ENCODE measurements at places on chromosomes 4 and X.
A peak's percentile ranks its signal among the peaks of the same experiment; 100 is the strongest.

DNA sequence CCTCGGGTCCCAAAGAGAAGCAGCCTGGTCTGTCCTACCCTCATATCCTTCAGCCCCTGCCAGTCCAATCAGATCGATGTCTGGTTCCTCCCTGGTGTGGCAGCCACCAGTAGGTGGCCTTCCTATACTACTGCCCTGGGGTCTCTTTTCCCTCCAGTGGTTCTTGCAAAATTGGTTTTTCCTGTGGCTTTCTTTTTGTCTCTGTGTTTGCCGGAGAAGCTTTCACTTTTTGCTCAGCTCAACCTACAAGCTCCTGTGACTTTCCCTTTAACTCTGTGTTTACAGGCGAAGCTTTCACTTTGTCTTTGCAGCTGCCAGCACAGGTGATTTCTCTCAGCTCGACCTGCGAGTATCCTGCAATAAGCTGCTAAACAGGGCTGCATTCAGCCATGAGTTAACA lies 46.8 kb downstream of the UGT2A3 start:
- DNase-seq: no peak

- DNase-seq: no peak
Measured at GRCh38 chr4:147714575-147715401, 17.1 kb upstream of the ARHGAP10 start.

- no peak for DNase-seq
Measured at GRCh38 chrX:84161641-84162040, 26.4 kb downstream of the RPS6KA6 start.

- DNase-seq: no peak
Measured at GRCh38 chr4:113060853-113061252, 11.4 kb downstream of the ANK2 start.

- no peak for DNase-seq
Measured at GRCh38 chr4:69843932-69844331, 16.0 kb downstream of the SULT1E1 start.

DNA sequence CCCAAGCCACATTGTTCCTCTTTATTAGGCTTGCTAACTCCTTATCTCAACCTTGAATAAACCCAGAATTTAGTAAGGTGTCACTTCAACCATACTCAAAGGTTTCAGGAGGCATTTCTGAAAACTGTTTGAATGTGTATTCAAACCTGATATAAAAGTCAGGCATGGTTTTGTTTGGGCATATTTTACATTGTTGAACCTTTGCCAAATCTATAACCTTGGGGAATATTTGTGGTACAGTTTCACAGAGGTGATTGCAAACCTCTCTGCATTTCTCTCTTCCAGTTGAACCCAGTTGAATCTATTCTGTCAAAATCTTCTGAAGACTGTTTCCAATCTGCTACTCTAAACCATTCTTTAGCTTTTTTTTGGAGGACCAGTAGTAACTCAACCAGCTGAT lies 409.0 kb downstream of the TECRL start:
- DNase-seq: no peak

DNA sequence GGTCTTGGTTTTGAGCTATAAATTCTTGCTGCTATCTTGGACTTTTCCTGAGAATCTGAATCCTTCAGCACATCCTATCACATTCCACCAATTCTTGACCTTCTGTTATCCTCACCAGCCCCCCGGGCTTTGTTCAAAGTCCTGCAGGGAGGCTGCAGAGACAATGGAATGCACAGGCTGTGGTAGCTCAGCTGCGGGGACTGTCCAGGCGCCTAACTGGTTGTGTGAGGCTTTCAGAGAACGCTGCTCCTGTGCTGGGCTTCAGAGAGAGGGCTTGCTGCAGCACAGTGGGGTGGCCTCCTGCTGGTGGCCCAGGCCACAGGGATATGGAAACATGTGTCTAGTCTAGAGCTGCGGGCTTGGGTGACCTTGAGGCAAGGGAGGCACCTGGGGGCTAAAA lies 196.3 kb upstream of the GATB start:
- DNase-seq: no peak

DNA sequence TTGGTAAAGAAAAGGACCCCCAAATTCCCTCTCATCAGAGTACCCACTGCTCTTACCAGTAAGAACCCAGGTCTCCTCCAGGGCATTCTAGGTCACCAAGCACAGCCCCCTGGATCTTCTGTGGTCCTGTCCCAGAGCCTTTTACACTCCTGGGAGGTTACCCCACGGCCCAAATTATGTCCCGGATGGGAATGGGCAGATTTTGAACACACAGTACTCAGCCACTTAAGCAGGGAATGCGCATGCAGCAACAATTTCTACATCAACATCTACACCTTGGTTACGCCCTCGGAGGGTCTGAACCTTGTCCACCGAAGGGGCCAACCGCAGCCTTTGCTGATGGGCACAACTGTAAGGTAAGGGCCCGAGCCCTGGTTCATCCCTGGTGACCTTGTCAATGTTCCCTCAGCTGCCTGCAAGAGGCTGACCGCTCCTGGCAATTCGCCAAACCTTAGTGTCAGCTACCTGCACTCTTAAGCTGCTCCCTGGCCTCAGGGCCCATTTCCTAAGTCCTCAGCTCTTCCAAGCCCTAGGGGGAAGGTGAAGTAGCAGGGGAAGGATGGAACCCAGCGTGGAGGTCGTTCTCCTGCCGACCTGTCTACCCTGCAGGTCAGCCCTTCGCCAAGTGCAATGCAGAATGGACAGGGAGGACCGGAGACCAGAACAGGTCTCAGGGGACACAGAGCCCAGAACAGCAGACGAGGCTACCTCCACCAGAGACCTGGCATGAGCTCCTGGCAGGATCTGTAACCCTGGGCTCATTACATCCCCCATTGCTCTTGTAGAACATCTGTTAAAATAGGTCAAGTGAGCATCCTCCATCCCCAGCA lies 5.9 kb downstream of the TIMP1 start:
- DNase-seq: no peak

GRCh38 chr4:96742332-96743014 lies 902.6 kb downstream of the PDHA2 start:
- no peak for DNase-seq

- no peak for DNase-seq
Measured at GRCh38 chrX:1249101-1249887, 19.3 kb upstream of the CSF2RA start.

- no peak for DNase-seq
Measured at GRCh38 chr4:42341518-42342026, 55.7 kb upstream of the SHISA3 start.

DNA sequence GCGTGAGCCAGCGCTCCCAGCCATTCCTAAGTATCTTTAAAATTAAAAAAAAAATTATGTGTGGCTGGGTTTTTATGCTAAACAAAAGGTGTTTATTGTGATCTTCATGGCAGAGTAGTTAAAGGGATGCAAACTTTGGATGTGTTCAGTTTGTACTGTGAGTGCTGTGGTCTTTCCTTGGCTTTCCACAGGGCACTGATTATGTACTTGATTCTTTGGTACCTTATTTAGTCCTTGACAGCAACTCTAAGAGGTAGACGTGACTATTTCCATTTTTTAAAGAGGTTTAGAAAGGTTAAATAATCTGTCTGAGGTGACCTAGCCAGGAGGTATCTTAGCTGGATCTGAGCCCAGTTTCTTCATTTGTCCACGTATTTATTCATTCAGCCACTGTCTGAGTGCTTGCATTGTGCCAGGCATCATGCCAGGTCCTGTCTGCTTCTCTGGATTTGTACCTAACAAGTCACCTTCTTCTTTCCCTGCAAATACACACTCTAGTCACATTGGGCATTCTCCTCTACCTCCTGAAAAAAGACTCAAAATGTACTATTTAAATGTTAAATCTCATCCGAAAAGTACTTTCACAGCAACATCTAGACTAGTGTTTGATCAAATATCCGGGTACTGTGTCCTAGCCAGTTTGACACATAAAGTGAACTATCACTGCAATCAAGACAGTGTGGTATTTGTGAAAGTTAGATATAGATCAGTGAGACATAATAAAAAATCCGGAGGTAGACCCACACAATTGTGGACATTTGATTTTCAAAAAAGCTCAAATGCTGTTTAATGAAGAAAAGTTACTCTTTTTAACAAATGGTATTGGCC lies 31.5 kb downstream of the WWC2 start:
- peak; percentile 87 for DNase-seq

DNA sequence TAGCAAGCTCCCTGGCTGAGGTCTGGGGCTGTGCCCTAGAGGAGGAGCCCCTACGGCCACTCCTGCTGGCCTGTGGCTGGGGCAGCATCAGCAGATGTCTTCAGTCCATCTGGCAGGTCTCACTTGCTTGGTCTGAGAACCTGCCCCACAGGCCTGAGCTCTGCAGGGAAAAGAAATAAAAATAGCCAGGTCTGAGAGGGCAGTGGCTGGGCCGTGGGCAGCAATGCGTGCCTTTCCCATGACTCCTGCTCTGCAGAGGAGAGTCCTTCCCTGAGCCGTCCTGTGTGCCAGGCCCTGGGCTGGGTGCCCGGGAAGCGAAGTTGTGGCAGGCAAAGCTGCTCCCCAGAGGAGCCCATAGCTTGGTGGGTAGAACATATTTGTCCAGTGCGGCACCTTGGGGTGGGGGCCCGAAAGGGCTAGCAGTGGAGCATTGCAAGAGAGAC lies 11.3 kb upstream of the KIAA0232 start:
- no peak for DNase-seq

DNA sequence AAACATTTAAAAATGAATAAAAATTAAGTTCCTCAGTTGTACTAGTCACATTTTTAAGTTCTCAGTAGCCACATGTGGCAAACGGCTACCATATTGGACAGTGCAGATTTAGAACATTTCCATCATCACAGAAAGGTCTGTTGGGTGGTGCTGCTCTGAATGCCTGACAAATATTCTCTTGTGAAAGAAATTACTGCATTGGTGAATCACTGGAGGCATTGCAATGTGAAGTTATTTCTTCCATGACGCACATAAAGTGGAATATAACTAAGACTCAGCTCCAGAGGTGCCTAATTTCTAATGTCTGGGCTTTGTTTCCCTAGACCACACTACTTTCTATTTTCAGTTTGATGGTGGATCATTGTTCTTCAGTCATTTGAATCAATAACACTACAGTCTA lies 44.9 kb downstream of the CLNK start:
- DNase-seq: no peak

- no peak for DNase-seq
Measured at GRCh38 chrX:132956421-132957210, 1.8 kb downstream of the HS6ST2 start.

DNA sequence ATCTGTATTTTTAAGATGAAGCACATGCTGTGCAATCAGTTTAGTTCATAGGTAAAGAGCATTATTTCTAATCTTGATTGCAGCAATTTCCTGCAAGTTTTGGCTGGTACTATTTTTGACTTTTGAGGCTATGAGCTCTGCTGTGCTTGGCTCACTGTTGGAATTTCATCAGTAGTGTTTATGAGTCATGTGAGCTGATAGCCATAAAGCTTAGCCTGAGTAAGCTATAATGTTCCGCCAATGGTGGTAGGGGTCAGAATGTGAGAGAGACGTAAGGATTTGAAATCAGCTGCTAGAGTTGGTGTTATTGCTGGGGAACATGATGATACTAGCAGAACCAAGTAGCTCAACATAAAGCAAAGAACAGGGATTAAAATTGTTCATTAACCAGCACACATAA lies 590.9 kb upstream of the GNPDA2 start:
- DNase-seq: no peak

- DNase-seq: no peak
Measured at GRCh38 chr4:119184128-119184527, 28.4 kb upstream of the USP53 start.

- no peak for DNase-seq
Measured at GRCh38 chr4:1012034-1012739, 761 bp downstream of the FGFRL1 start.

GRCh38 chrX:123971982-123972381 lies 10.5 kb downstream of the STAG2 start:
- no peak for DNase-seq

- no peak for DNase-seq
Measured at GRCh38 chr4:4857001-4857808, 2.3 kb upstream of the MSX1 start.

DNA sequence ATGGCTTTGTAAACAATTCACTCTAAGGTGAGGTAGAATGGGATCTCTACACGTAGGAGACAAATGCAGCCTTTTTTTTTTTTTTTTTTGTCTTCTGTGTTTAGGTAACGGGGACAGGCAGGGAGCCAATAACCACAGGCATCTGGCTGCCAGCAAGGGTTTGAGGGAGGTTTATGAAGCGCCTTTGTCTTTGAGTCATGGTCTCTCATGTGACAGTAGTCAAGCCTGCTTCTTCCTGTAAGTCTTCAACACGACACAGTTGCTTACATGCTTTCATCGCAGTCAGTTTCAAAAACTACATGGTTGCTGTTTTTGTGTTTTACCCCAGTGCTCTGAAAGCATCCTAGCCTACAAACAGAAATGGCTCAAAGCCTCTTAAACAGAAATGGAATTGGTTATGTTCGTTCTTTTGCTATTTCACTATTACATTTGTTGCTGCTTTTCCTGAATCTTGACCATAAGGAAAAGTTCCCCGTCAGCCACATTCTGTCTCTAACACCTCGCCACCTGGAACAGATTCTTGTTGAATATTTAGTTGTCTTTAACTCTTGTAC lies 127.8 kb upstream of the METTL14 start:
- peak; percentile 79 for DNase-seq

GRCh38 chr4:139585473-139585872 lies 29.5 kb upstream of the SETD7 start:
- no peak for DNase-seq

DNA sequence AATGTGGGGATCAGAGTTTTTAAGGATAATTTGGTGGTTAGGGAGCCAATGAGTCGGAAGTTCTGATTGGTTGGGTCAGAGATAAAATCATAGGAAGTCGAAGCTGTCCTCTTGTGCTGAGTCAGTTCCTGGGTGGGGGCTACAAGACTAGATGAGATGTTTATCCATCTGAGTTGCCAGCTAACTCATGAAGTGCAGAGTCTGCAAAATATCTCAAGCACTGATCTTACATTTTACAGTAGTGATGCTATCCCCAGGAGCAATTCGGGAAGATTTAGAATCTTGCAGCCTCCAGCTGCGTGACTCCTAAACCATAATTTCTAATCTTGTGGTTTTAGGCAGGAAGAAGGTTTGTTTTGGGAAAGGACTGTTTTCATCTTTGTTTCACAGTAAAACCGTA lies 565.8 kb upstream of the SPANXN1 start:
- no peak for DNase-seq

DNA sequence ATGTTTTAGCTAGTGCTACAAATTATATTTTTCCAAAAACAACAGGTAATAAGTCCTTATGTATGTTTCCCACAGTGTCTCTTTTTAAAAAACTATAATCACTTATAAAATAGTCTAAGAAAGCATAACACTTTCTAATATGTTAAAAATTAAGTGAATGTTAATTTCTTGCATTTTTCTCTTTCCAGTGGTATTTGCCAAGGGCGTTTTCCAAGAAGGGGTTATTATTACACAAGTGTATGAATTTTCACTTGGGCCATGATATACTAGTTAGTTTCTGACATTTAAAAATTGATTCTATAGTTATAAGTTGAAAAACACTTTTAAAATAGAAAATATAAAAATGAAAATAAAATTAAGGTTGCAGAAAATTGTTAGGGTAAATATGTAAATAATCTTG lies 74.6 kb downstream of the ARSJ start:
- no peak for DNase-seq

Measured in NCI-H1092 (cell line).